ENCODE measurements at places on chromosomes 12 and 14.

DNA sequence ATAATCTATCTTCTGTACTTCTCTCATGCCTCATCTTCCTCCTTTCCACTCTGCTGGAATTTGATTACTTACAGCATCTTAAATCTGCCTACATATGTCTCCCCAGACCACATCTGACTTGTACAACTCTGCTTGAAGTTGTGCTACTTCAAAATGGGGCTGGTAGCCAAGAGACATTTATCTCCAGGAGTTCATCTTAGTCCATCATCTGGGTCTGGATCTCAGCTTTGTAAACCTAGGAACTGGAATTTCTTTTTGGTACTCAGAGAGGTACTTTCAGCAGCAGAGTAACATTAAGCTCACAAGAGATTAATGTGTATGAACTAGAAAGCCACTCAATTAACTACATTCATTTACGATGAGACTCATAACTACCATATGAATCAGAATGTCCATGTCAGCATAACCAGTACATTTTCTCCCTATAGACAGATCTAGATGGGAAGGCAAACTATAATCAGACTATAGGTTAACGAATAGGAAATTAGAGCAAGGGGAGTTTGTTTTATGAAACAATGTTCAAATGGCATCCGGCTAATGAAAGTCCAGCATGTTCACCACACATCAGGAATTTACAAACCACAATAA, 178.8 kb downstream of the CEP128 start:
- DNase-seq = no peak

DNA sequence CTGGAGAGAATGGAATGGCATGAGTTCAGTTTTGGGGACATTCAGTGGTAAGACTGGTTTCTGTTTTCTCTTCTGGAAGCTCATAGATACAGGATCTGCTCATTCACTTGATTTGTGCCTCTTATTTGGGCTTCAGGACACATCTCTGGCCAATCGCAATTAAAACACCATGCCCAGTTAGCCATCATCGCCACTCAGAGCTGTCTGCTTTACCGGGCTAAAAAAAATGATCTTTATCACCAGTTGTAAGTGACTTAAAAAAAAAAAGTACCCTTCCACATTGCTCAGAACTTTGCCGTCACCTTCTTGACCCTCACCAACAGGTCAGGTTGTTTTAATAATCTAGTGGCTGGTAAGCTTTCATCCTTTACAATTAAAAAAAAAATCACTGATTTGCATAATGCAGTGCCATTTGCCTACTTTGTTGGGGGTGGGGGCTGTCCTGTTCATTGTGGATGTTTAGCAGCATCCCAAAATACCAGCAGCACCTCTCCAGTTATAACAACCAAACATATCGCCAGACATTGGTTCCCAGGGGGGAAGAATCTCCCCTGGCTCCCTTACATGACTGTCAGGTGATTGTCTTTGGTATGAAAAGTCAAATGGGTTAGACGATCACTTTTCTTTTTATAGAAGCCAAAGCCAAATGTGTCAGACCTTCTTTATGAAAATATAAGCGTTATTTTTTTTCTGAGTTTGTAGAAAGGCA, 150.1 kb downstream of the PRKCH start:
- no peak for DNase-seq

DNA sequence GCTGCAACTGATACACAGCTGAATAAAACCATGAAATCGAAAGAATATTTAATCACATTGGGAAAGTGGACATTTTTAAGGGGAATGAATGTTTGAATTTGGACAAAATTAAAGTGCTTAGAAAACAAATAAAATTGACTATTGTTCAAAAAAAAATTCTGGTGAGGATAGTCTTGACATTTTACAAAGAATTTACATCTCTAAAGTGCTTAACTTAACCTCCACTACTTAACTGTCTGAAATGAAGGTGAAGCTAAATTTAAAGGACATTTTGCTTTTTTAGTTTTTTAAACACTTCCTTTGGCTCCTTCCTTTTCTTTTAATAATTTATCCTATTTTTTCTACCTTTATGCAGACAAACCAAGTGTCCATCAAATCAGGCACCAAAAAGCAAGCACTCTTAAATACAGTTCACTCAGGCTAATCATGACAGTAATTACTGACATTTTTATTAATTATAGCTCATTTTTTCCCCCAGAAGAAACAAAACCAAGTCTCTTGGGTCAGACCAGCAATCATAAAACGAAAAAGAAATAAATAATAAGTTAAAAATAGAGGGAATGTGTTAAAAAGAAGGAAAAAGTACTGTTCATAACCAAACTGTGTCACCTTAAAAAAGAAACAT, 5.7 kb upstream of the CCND2 start:
- no peak for DNase-seq

GRCh38 chr12:2498964-2499500, 295.7 kb upstream of the FKBP4 start:
- no peak for DNase-seq

Data from stimulated activated CD8-positive, alpha-beta memory T cell treated with anti-CD3 and anti-CD28 coated beads, Interleukin-15, amount 100 ng/mL, for 48 hours (primary cell).